ENCODE measurements at places on chromosomes 2 and 18.

GRCh38 chr2:37226863-37227262, 4.5 kb downstream of the CEBPZ start:
- peaks cover 19% of the 10 kb centered on the region for H3K36me3 ChIP-seq
- no peak overlapping the region for H3K4me3 ChIP-seq
- H3K27ac ChIP-seq: no peak overlapping the region

DNA sequence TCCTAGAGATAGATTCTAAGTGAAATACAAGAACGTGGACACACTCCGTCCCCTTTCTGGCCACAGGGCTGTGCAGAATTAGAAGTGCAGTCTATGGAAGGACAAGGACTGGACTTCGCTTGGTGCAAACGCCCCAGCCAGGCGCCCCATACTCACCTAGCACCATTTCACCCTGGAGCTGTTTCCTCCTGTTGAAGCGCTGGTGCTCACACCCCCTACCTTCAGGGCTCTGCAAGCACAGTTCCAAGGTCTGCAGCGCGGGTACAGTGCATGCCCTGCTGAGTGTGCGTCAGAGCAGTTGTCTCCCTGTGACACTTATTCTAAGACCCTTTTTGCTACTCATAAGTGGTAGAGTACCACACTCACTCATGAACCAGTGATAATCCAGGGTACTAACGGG, 3.0 kb downstream of the HPCAL1 start:
- no peaks in the 10 kb centered on the region for H3K27me3 ChIP-seq
- no peaks in the 10 kb centered on the region for H3K36me3 ChIP-seq
- no peak for DNase-seq
- H3K27ac ChIP-seq: no peak overlapping the region
- peaks cover 38% of the 10 kb centered on the region for H3K4me1 ChIP-seq

DNA sequence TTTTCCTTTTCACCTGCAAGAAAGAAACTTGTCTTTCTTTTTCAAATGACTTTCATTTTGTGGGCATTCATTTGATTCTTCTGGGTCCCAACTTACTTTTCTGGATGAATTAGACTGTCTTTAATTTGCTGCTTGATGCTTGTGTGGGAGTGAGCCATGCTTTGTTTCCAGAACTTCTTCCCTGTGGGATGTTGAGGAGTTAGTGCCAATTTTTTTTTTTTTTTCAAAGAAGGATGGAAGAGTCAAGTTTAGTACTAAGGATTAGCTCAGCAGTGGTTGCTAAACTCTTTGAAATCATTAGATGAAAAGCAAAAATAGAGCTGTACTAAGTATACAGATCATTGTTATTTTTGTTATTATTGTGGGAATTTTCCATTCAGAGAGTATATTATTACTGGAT, 17.2 kb upstream of the KCTD1 start:
- H3K4me1 ChIP-seq: no peaks in the 10 kb centered on the region
- H3K36me3 ChIP-seq: no peaks in the 10 kb centered on the region
- no peak overlapping the region for H3K4me3 ChIP-seq
- no peak for DNase-seq
- H3K27ac ChIP-seq: no peak overlapping the region
- peaks cover 17% of the 10 kb centered on the region for H3K27me3 ChIP-seq

DNA sequence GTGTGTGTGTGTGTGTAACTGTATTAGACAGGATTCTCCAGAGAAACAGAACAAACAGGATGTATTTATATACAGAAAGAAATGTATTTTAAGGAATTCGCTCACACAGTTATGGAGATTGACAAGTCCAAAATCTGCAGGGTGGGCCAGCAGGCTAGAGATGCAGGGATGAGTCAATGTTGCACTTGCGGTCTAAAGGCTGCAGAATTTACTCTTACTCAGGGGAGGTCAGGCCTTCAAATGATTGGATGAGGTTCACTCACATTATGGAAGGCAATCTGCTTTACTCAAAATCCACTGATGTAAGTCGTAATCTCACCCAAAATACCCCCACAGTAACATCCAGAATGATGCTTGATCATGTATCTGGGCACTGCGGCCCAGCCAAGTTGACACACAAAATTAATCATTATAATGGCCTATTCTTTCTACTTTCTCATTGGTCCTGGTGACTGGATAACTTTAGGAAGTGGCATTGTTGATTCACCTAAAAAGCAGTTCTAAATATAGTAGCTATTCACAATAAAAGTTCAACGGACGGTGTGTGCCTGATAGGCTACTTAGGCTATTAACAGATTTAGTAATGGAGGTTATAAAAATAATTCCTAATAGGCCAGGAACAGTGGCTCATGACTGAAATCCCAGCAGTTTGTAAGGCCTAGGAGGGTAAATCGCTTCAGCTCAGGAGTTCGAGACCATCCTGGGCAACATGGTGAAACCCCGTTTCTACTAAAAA, 40.6 kb upstream of the ACYP2 start:
- H3K4me1 ChIP-seq: peaks cover 11% of the 10 kb centered on the region
- H3K36me3 ChIP-seq: no peaks in the 10 kb centered on the region
- no peak overlapping the region for H3K4me3 ChIP-seq
- DNase-seq: no peak

DNA sequence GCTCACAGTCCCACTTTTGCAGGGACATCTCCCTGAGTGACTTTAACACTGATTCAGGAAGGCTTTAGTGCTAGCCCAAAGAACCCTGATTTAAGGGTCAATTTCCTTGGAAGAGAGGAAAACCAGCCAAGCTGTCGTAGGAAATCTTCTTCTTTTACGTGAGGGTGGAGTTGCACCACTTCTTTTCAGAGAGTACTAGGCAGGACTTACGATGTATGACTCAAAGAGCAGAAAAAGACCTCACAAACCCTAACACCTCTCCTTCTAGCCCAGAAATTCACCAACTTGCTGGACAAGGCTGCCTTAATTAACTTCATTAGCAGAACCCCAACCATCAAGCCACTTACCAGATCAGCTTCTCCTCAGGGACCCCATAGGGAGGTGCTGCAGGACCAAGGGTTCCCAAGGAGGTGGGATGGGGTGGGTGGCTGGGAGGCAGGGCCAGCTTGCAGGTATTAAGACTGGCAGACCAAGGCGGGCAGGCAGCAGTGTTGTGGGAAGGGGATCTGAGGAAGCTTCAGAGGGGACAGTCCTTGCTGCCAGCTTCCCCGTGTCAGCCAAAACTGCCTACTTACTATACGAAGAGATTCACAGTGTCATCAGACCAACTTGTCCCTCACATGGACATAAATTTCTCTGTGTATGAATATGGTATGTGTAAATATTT, 6.7 kb downstream of the SERPINB2 start:
- H3K4me1 ChIP-seq: no peaks in the 10 kb centered on the region
- H3K4me3 ChIP-seq: no peak overlapping the region
- no peaks in the 10 kb centered on the region for H3K27me3 ChIP-seq
- no peaks in the 10 kb centered on the region for H3K36me3 ChIP-seq
- no peak for DNase-seq

Data from memory B cell (primary cell).